Panc1 (cell line): ENCODE measurements at places on chromosomes 7 and 10. TPM values are rescaled to one million over a fixed set of nuclear protein-coding genes. Genes with fewer than 3 reads are reported as not detected.

GRCh38 chr7:104124893-104125477 is 82.8 kb downstream of the ORC5 start:
- no peak for DNase-seq

DNA sequence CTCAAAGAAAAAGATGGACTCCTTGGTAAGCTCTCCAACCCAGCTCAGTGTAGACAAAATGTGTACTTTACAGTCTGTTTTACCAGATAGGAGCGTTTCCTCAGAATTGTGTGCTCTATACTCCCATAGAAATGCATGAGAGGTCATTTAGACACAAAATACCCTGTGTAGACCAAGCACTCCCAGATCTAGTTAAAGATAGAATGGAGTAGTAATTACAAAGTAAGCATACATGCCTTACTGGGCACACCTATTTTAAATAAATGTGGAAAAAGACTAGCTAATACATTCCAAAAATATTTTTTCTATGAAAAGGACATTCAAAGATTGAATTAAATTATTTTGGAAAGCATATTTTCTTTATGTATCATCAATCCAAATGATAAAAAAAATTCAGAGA is 271.9 kb upstream of the DGKB start:
- no peak for DNase-seq

GRCh38 chr10:29287635-29288034 is 1.2 kb upstream of the LYZL1 start:
- DNase-seq, result no peak

- no peak for DNase-seq
Observed at GRCh38 chr7:155653803-155654202, 9.3 kb downstream of the RBM33 start.

The FZD8 gene
- 1.8 TPM for total RNA-seq

GRCh38 chr10:75403144-75403938 is 1.8 kb upstream of the ZNF503 start:
- no peak for DNase-seq

GRCh38 chr7:128939861-128940410 is 2.2 kb downstream of the IRF5 start:
- DNase-seq, result no peak

The CACNB2 gene
- total RNA-seq, result not detected

The VPS37D gene
- 4.4 TPM for total RNA-seq

The CALML5 gene
- not detected for total RNA-seq

GRCh38 chr7:101906291-101907240 is 89.1 kb downstream of the CUX1 start:
- DNase-seq, result no peak

DNA sequence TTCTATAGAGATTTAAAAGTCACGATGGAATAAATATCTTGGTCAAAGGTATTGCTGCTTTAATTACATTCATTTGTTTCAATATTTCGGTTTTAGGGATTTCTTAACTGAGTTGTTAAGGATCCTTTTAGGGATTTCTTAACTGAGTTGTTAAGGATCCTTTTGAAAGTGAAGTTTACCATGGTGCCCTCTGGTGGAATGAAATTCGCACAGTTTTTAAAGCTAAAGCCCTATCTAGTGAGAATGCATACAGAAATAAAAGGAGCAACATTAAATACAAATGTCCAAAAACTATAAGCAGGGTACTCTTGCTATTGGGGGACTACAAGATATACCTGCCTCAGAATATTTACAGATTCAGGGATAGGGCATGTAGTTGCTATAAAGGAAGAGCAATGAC is 193.7 kb downstream of the RNLS start:
- no peak for DNase-seq

DNA sequence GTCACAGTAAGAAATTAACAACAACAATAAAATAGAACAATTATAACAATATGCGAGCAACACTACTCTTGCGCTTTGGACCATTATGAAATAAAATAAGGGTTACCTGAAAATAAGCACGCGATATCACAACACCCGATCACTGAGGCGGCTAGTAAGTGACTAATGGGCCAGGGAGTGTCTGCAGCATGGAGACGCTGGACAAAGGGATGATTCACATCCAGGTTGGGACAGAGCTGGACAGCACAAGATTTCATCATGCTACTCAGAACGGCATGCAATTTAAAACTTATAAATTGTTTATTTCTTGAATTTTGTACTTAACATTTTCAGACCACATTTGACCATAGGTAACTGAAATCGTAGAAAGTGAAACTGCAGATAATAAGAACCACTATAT is 15.6 kb downstream of the HIBADH start:
- no peak for DNase-seq

- no peak for DNase-seq
Observed at GRCh38 chr10:452512-453426, 236.7 kb downstream of the DIP2C start.

DNA sequence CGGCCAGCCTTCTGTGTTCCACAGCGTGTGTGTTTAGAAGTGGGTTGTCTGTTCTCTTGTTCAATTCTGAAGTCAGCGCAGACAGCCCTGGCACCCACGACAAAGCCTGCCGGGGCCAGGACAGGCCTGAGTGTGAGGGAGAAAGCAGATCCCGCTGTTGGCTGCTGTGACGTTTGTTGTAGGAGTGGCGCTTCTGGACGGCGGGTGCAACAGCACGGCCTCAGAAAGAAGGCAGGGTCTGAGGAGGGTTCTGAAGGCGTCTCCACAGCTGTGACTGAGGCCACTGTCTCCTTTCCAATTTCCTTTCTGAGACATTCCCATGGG is 76.2 kb downstream of the VIPR2 start:
- DNase-seq, result no peak

The MYOZ1 gene
- total RNA-seq, result not detected

The KLHDC10 gene
- total RNA-seq, result 26.7 TPM

The NPSR1 gene
- not detected for total RNA-seq

The SAMD9L gene
- 1.3 TPM for total RNA-seq
